Inflammatory macrophage treated with lipopolysaccharide for 4 hours (primary cell): ENCODE measurements at places on chromosomes 2 and 18.

GRCh38 chr2:144426981-144427479 is 92.9 kb downstream of the ZEB2 start:
- DNase-seq, result no peak

- no peak for DNase-seq
These were observed 21.5 kb upstream of the GMCL1 start for GRCh38 chr2:69807821-69808540.

DNA sequence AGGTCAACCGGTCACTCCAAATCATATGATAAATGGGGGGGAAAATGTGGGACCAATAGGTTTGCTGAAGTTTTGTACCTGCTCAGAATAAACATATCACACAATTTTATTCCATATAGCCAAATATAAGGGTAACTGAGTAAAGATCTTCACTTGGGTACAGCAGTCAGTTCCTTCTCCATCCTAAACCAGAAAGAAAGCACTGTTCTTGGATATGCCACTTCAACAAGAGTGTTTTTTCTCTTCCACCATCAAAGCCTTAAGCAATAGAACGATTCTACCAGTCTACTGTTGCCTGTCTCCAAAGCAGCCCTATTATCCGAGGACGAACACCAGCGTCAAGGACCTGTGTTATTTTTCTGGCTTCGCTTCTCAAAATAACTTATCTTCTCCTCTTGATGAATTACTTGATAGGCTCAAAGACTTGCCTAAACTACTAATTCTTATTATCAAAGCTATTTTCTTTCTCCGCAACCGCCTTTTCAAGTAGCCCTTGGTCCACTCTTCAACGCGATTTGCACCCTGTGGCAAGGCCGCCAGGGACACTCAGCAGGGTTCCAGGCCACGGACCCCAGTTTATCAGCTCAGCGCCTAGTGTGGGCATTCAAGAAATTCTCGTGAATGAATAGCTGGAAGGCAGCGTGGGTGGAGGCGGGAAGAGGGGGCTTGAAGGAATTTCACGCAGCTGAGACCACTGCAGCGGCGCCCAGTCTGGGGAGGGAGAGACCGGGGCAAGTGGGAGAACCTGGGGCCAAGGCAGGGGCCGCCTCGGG is 646 bp downstream of the ALS2 start:
- DNase-seq, result peak; percentile 2

DNA sequence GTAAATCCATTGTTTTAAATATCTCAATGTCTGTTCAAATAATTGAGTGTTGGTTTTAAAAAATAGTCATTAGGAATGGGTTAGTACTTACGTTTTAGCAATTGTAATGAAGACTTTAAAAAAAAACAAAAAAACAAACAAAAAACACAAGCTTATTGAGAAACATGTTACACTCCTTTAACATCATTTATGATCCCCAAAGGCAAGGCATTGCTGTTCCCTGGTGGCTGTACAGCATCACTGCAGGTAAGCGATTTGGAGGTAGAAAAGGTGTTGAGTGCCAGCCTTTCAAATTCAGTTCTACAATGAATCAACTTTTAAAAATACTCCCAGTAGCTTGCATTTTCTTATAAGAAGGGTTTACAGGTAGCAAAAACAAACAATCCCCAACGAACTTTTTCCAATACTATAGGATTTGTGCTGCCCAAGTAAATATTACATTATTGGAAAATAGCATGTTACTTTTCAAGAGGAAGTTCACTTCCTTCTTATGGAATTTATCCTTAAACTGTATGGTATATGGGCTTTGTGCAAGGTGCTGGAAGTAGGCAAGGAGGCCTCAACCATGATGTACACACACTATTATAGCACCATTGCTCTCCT is 27.5 kb downstream of the CNRIP1 start:
- DNase-seq, result peak; percentile 30

- no peak for DNase-seq
These were observed 47.9 kb downstream of the NRP2 start for GRCh38 chr2:205730191-205730590.

DNA sequence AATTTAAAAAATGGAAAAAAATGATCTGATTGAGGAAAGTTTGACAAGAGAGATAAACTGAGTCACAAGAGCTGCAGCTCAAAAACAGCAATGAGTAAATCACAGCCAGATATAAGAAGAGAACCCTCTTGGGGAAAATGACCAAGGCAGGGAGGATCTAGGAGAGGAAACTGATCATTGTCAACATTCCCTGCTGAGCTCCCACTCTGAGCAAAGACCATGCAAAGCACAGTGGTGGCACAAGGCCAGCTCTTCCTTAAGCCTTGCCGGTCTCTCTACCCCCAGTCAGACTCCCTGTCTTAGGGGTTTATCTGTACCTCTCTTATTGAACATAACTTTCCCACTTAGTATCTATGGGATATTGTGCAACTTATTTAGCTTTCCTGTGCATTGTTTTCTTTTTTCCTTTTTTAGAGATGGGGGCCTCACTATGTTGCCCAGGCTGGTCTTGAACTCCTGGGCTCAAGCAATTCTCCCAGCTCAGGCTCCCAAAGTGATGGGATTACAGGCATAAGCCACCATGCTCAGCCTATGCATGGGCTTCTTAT is 54.0 kb upstream of the PPP1CB start:
- DNase-seq, result no peak

DNA sequence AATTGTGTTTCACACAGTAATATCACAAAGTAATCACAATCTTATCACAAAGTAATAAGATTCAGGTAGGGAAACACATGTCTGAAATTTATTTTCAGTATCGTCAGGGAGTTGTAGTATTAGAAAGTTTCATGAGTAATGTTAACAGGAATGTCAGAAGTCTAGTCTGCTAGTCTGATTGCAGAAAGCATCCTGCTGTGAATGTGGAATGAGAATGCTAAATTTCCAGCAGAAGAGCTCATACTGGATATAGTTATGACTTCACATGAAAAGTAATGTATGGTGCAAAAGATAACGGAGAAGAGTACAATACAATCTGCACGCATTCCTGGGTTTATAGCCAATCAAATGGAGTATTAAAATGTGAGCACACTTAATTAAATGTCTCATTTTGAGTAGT is 494.7 kb upstream of the SETBP1 start:
- DNase-seq, result no peak

DNA sequence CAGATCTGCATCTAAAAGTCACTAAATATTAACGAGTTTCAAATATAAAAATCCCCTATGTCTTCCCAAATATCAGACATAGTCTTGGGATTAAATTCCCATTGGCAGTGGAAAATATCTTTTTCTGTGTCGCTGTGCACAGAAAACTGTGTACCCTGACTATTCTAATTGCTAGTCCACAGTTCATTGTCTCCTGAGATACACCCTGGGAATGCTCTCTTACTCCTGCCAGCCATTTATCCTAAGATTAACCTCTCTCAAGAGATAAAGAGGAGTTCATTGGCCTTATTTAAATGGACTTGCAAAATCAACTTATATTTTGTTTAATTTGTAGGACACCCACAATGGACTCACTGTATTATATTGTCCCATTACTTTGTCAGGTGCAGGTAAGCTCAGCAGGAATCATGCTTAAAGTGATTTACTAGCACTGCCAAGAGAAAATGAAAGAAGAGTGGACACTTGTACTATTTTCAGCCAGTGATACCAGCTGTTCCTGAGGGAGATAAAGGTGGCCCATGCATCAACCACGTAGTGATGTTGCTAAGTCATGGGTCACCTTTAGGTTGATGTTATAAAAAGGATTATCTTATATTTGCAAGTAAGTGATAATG is 553.8 kb downstream of the PIK3C3 start:
- DNase-seq, result no peak

DNA sequence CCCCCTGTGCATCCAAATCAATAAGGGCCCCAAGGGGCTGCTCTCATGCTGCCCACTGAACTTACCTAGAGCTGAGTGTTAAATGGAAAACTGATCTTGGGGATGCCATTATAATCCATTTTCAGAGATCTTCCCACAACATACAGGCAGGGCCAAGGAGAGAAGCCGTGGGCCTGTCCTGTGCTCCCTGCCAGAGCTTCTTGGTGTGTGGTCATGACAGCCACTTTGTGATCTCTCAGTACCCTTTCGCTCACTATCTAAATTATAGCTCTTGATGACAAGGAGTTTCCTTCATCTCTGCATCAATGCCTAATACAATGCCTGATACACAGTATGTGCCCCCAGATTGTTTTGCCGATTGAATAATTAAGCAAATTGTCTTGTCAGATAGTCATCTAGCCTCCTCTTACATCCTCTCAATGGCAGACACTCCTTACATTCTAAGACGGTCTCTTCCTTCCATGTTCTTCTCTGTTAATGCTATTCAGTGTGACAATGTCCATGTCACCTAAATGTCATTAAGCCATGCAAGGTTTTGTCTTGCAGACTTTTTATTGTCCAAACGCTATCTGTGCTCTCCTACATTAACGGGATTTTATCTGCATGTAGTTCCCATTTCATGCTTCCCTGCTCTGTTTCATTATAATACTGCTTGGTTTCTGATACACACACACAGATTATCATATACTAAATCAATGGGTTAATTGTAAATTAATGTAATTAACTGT is 5.9 kb downstream of the CSRNP3 start:
- no peak for DNase-seq

DNA sequence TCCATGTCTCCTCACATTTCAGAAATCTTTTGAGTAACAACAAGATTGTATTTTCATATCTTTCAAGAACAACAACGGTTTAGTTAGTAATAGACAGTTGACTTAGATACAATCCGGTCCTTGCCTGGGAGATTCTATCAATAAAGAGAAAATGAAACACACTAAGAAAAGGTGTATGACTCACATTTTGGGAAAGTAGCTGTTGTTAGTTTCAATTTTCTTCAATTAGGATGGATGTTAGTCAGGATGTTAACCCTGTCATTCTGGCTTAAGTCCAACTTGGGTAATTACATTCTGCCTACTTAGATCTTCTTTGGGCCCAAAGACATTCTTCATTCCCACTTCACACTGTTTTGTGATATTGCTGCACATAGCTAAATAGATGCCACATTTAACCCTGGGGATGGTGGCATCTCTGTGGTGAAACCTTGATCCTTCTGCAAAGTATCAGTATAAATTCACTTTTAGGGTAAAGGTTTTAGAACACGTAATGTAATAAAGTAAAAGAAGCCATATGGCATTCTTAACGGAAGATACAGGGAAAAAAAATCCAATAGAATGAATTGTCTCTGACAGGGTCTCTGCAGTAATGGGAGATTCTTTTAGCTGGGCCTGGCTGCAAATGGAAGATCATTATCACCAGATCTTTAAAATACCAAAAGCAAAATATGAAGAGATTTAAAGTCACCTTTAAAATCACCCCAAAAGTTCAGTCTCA is 365.5 kb downstream of the FIGN start:
- peak; percentile 28 for DNase-seq
